Neural progenitor cell (in vitro differentiated cells): ENCODE measurements at places on chromosomes 16 and 17.

DNA sequence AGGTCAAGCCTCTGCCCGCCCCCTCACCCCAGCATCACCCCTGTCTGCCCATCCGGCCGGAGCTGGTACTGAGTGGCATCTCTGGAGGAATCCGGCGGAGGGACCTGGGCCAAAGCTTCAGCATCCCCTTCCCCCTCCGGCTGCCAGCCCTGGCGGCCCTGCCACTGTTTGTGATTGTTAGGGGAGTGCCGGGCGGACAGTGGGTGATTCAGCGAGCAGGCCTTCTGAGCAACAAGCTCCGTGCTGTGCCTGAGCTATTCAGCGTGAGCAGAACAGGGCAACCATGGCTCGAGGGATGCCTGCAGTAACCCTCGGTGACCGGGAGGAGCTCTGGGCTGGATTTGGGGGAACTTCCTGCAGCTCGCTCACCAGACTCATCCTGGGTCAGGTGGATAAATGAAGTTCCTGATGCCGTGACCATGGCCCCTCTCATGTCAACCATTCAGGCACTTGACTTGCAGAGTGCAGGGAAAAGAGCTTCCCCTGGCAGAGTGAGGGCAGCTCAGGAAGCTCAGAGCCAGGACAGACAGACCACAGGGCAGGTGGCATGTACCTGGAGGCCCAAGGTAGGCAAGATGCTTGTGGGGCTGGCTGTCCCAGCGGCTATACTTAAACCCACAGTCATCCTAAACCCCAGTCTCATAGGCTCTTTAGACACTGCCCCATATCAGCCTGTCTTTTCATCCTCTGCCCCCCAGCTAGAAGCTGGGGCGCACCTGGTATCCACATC lies 24.3 kb upstream of the MLKL start:
- no peak for DNase-seq

- no peak for DNase-seq
These were observed 77.1 kb downstream of the WWP2 start for GRCh38 chr16:69839240-69839688.

- DNase-seq = no peak
These were observed 27.3 kb downstream of the ZNF778 start for GRCh38 chr16:89244754-89245153.

- no peak for DNase-seq
These were observed 36.8 kb downstream of the ACSF3 start for GRCh38 chr16:89130448-89130847.

DNA sequence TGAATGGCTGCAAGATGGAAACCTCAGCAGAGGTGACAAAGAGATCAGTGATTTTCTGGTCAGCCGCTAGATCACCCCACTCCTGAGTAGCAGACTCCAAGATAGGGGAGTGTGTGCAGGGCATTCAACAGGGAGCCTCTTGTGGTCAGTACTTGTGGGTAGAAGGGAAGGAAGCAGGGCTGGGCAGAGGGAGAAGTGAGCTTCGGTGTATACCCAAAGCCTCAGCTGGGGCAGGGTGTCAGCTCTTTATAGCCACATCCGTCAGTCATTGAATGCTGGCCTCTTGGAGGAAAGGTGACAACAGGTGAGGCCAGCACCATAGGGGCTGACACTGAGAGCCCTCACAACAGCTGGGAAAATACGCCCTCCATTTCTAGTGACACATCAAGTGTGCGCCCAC lies 2.2 kb upstream of the SLC12A3 start:
- no peak for DNase-seq

- DNase-seq = peak; percentile 86
These were observed 631 bp downstream of the CDH3 start for GRCh38 chr16:68645494-68646388.

DNA sequence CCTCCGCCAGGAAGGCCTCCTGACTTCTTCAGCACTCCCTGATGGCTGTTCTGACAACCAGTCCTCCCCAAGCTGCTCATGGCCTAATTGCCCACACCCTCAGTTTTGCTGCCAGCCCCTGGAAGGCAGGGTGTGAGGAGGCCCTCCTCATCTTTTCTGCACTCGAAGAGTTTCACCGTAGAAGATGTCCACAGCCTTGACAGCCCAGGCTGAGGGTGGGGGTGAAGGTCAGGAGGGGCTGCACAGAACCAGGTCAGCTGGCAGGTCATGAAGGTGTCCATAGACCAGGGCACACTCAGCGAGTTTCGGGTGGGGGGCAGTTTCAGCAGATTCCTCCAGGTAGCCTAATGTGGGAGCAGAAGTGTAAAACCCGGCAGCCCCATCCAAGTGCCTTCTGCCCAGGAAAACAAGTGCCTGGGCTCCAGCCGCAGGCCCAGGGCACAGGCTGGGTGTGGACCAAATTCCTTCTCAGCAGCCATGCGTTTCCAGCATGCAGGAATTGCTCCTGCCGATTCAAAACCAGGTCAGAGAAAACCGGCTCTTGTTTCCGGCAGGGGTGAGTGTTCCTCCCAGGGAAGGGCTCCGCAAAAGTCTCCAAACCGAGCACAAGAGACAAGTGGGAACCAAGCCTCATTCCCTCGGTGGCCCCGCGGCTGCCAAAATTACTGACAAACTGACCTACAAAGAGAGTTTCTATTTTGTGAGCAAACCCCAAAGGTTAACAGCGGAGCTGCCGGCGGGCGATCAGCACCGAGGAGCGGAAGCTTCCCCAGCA lies 228.8 kb downstream of the C16orf78 start:
- DNase-seq = no peak
